Activated CD8-positive, alpha-beta T cell treated with anti-CD3 and anti-CD28 coated beads for 36 hours (primary cell): ENCODE measurements at places on chromosomes 1 and 21. TPM values are rescaled to one million over a fixed set of nuclear protein-coding genes. Genes with fewer than 3 reads are reported as not detected.

- no peak for DNase-seq
Observed at GRCh38 chr21:31520561-31521098, 138.9 kb upstream of the SOD1 start.

DNA sequence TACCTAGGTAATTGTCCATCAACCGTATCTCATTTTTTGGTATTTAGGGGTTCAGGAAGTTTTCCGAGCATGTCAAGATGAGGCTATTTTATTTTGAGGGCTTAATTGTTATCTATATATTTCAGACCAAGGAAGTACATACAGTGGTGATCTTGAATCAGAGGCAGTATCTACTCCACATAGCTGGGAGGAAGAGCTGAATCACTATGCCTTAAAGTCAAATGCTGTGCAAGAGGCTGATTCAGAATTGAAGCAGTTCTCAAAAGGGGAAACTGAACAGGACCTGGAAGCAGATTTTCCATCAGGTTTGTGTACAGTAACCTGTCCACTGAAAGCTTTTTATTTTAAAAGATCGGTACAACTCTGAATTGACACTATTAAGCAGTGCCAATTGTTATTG, 130.2 kb downstream of the ZMYM4 start:
- no peak for DNase-seq

DNA sequence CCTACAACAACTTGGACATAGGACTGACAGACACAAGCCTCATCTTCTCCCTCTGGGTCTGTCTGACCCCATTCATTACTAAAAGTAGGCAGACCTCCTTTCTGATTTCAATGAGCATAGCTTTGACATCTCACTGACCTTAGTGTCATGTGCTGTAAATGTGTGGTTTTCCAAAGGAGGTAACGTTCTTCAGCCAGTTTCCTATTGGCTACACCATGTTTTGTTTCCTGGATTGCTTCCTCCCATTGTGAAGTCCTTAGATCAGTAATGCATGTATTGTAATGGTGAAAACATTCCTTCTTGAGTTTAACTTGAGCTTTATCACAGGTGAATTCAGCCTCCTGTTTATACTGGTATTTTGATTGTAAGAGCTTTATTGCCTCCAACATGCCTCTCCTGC, 20.6 kb downstream of the STXBP3 start:
- DNase-seq: no peak

DNA sequence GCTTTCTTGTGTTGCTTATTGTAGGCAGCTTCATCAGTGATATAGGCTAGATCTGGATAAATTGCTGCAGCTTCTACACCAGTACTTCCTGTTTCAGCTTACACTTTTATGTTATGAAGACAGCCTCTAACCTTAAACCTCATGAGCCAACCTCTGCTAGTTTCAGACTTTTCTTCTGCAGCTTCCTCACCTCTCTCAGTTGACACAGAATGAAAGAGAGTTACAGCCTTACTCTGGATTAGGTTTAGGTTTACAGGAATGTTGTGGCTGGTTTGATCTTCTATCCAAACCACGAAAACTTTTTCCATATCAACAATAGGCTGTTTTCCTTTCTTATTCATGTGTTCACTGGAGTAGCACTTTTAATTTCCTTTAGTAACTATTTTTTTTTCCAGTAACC, 76.9 kb upstream of the RNPC3 start:
- DNase-seq: no peak

- no peak for DNase-seq
Observed at GRCh38 chr1:155236451-155236850, 18.8 kb downstream of the ENTREP3 start.

GRCh38 chr1:110339407-110340206, 430 bp downstream of the RBM15 start:
- peak; percentile 85 for DNase-seq

GRCh38 chr1:17340358-17340757, 31.6 kb upstream of the PADI6 start:
- DNase-seq: no peak

DNA sequence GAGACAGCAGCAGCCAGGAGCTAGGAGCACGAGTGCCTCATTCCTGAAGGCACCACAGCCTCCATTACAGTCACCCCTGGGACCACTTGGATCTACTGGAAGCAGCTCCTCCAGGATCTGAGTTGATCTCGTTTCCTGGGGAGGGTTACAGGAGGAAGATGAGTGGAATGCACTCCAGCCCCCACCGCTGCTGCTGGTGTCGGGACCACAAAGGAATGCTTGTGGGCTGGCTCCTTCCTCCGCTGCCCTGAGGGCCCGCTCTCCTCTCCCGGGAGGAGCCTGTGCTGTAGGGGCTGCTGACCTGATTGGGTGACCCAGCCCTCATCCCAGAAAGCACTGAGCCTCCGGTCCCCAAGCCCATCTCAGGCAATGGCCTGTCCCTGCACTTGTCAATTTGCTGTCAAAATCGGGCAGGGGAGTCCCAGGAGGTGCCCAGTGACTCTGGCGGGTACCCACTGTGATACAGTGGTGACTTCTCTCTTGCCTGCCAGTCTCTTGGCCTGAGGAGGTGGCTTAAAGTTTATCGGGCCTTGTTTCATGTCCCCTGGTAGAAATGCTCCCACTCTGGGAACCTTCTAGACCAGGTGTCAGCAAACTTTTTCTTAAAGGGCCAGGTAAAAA, 23.1 kb downstream of the IL10RB start:
- DNase-seq: no peak

DNA sequence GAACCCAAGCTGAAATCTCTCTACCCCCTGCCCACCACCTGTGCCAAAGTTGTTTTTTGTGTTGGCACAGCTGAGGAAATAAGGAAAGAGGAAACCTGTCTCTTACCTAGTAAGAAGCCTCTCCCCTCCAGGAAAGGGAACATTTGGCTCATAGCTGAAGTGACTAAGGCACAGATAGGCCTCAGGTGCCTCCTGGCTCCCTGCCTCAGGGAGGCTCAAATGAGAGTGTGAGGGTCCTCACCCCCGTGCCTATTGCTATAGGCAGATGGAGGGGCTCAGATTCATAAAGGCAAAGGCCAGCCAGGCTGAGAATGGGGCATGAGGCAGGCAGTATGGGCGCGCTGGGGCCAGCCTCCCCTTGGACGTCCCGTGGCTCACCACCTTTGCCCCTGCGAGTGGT, 7.4 kb downstream of the SLC30A2 start:
- DNase-seq: no peak

- DNase-seq: no peak
Observed at GRCh38 chr1:229792012-229792975, 166.2 kb downstream of the URB2 start.

CD84 gene
- 18.1 TPM for total RNA-seq

MAD2L2 gene
- total RNA-seq: 86.5 TPM

ERG gene
- not detected for total RNA-seq

OXCT2 gene
- 2.7 TPM for total RNA-seq

CHIA gene
- not detected for total RNA-seq

TMEM183A gene
- 82.2 TPM for total RNA-seq

ZNF593OS gene
- not detected for total RNA-seq
